Panc1 (cell line): ENCODE measurements at places on chromosomes 5 and 9.

- DNase-seq, result no peak
Observed at GRCh38 chr9:120592210-120592609, 12.2 kb upstream of the CDK5RAP2 start.

- no peak for DNase-seq
Observed at GRCh38 chr5:136192526-136193321, at the start of gene SMIM32. Gene SMIM32, minus strand, starts transcription at chr5:136193162. Its CDS starts 638 bp downstream, at chr5:136192524.

- no peak for DNase-seq
Observed at GRCh38 chr9:131889437-131890251, 149.8 kb upstream of the RAPGEF1 start.

DNA sequence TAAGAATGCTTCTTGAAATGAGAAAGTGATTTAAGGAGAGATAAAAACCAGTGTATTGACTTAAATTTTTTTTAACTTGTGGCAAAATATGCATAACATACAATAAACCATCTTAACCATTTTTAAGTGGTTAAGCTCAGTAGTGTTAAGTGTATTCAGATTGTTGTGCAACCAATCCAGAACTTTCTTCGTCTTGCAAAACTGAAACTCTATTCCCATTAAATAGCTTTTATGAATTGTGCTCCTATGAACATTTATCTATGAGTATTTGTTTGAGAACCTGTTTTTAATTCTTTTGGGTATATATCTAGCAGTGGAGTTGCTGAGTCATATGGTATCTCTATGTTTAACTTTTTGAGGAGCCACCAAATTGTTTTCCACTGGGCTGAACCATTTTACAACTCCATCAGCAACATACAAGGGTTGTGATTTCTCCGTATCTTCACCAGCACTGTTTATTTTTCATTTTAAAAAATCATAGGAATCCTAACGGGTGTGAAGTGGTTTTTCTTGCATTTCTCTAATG, 76.6 kb upstream of the ACTBL2 start:
- DNase-seq, result no peak

- DNase-seq, result no peak
Observed at GRCh38 chr5:32426440-32427151, 17.9 kb downstream of the ZFR start.

DNA sequence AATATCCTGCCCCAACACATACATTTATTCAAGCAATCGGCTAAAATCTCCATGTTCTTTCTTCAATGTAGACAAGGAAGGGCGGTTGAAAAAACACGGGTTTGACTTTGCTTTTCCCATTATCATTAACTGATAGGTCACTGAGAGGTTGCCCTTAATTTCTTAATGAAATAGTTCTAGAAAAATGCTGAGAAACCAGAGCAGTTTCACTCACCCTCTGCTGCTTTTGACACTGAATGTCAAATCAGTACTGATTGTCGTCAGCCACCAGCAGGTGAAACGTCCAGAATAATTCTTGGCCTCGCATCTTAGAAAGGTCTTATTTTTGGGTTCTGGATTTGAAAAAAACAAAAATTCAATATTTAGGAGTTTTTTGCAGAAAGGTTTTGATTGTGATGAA, 8.1 kb downstream of the IL12B start:
- no peak for DNase-seq

GRCh38 chr9:97779608-97780007, 73.4 kb upstream of the FOXE1 start:
- no peak for DNase-seq

DNA sequence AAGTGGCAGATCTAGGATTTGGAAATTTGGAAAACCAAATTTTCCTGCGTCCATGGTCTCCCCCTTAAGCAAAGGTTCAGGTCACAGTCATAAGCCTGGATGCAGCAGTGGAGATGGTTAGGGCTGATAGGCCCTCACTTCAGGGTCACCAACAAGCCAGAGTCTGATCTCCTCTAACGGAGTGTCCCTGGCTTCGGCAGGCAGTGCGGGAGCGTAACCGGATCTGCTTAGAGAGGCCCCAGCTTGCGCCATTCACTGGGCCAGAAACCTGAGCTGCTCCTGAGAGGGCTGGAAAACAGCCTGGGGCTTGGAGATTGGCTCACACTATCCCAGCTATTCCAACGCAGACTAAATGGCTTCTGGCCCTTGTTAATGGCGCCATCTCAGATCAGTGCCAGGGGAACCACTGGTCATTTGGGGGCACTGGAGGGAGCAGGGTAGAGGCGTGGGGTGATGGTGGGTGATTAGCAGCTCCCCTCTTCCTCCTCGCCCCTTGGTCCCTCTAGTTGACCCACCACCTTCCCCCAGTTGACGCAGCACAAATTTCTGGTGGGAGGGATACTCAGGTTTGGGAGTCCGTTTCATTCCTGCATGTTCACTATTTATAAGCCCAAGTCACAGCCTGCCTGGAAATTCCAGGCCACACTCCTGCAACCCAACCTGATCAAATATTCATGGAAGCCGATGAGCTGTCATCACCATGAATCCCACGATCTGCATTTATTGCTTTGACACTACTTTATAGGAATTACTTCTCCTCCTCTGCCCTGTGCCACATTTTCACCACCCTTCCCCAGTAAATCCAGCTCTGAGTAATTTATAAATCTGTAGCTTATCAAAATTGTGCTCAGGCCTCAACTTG, 134.6 kb upstream of the CPEB4 start:
- DNase-seq, result no peak

GRCh38 chr9:85408494-85408893, 333.3 kb downstream of the AGTPBP1 start:
- DNase-seq, result no peak

DNA sequence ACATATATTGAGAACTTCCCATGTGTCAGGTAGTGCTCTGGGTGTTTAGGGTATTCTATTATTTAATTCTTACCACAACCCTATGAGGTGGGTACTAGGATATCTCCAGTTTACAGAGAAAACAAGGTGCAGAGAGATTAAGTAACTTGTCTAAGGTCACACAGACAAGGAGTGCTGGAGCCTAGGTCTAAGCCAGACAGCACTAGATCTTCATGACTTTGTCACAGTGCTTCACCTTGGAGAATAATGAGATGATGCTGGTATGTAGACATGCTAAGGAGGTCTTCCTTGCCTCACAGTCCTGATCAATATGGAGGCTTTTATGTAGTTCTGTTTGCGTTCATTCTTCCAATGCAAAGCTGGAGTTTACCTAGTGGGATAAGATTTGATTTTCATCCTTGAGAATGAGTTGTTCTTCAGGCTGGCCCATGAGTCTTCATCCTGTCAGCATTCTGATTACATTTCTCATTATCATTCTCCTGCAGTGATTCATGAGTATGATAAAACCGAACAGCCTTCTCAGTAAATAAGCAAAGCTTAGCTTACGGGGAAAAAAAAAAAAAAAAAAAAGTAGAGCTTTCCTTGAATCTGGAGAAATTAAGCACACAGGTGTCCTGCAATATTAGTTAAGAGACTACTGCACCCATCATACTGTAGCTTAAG, 176.3 kb downstream of the C9orf152 start:
- peak; percentile 70 for DNase-seq

GRCh38 chr5:8491254-8491653, 622.3 kb downstream of the MTRR start:
- no peak for DNase-seq

DNA sequence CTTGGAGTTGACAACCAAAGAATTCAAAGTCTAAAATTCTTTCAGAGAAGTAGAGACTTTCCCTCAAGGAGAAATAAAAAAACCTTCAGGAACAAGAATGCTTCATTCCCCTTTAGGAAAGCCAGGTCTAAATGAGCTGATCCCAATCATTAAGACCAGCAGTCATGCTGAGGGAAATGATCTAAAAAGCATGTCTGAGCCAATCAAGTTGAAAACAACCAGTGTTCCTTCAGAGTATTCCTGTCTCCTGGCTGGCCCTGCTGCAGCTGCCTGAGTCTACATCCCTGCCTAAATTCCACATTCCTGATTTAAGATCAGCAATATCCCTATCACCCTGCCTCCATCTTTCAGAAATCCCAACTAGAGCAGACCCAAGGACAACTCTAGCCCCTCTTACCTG, 244.5 kb downstream of the PLK2 start:
- no peak for DNase-seq

- DNase-seq, result no peak
Observed at GRCh38 chr9:14027116-14027800, 286.7 kb downstream of the NFIB start.
